Right kidney (tissue), 9 donors: ENCODE measurements at places on chromosomes 4 and X.

GRCh38 chr4:172813359-172813923 is 355.2 kb upstream of the GALNT7 start:
- no peak for DNase-seq

DNA sequence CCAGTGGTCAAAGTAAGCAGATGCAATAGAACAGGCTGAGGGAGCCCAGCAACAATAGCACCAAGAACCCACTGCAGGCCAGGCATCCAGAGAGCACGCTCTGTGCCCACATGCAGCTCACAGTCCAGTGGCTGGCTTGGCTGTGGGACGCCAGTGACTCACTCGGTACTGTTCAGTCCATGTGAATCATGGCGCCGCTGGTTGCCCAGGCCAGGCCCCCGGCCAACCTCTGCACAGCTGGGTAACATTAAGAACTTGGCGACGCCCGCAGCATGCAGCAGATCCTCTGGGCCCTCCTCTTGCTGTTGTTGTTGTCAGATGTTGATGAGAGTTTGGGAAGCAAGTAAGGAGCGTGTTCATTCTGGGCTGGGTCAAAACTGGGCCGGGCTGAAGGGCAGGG is 60.5 kb downstream of the MSX1 start:
- DNase-seq = no peak

GRCh38 chr4:73702796-73703287 is 37.5 kb upstream of the CXCL8 start:
- no peak for DNase-seq

DNA sequence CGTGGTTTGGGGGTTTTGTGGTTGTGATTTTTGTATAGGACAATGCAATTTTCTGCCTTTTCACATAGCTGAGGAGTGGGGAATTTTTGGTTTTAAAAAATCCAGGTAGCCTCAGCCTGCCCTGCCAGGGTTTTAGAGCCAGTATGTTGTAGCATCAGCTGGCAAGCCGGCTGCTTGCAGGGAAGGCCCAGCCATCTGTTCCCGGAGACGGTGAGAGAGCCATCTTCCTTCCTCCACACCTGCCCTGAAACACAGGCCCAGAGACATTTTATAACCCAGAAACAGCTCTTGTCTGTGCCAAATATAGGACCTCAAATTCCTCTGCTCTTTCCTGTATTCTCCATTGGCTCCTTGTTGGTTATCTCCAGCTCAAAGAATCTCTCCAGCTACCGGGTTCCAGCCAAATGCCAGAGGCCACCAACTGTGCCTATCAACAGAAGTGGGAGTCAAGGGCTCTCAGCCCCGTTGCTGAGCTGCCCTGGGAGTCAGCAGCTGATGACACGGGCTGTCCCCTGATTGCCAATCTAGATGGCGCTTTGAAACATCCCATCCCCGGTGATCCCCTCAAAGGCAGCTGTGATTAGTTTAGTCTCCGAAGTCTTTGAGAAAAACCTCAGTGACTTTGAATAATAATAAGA is 595.2 kb downstream of the MID1IP1 start:
- no peak for DNase-seq

GRCh38 chrX:153569475-153569874 is 29.5 kb downstream of the CCNQ start:
- DNase-seq = no peak

DNA sequence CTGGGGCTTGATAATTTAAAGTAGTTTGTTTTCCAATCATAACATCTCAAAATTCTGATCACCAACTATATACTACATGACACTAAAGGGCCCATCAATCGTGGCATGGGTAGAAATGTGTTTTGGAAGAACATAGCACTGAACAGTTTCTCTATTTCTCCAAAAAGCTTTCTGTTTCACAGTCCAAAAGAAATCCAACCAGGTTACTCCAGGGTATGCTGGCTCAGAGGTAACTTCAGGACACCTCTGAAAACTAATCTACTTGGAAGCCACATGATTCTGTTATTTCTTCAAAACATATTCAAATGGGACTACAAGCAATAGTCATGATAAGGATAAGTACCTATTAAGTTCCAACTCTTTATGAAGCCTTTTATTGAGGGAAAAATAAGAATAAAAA is 8.3 kb downstream of the PHKA1 start:
- no peak for DNase-seq

DNA sequence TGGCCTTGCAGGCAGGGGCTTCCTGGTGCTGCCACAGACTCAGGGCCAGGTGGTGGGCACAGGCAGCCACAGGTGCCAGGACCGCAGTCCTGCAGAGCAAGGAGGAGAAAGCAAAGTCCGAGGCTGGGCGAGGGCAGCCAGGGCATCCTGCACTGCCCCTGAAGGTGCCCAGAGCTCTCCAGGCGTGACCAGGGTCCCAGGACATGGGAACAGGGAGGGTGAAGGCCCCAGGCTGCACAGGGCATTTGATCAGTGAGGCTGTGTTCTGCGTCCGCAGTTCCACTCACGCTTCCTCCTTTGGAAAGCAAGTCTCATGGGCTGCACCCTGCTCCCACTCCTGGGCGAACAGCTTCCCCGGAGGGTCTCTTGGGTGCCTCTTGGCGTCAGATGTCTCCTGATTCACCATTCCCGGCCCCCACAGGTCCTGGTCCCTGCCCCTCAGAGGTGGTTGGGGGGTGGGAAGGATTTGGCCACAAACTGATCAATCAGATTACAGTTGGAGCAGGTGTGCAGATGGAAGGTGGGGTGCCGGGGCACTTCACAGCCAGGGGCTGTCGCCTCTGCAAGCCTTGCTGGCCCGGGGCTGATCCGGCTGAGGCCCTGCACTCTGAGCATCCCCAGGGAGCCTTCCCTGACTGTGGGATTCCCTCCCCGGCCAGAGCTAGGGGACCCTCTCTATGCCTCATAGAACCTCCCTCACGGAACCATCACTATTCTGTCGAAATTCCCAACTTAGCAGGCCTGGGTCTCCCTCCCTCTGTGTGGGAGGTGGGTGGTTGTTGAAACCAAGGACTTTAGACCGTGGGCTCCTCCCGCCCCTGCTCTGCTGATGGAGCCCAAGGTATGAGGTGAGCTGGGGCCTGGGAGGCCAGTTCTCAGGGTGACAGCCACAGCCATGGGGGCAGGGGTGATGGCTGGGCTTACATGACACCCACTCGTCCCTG is 3.3 kb downstream of the SH3TC1 start:
- no peak for DNase-seq

DNA sequence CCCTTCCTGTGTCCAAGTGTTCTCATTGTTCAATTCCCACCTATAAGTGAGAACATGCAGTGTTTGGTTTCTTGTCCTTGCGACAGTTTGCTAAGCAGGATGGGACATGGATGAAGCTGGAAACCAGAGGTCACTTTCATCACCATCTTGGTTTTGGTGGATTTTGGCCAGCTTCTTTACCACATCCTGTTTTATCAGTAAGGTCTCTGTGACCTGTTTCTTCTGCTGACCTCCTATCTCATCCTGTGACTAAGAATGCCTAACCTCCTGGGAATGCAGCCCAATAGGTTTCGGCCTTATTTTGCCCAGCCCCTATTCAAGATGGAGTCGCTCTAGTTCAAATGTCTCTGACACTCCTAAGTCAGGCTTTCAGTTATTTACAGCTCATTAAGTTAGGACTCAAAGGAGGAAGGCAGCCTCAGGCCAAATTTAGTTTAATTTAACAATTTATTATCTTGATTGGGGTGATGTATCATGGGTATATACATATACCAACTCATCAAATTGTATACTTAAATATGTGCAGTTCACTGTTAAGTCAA is 169.9 kb upstream of the NDP start:
- no peak for DNase-seq

- DNase-seq = no peak
Measured at GRCh38 chrX:130095249-130096030, 14.9 kb downstream of the ELF4 start.

- DNase-seq = no peak
Measured at GRCh38 chr4:152680988-152681603, 1.3 kb upstream of the TMEM154 start.

- DNase-seq = no peak
Measured at GRCh38 chr4:86091201-86091600, 268.7 kb downstream of the MAPK10 start.
